ENCODE measurements at places on chromosomes 7 and 10.

- DNase-seq = no peak
These were observed 56.0 kb upstream of the ST8SIA6 start for GRCh38 chr10:17510242-17510908.

DNA sequence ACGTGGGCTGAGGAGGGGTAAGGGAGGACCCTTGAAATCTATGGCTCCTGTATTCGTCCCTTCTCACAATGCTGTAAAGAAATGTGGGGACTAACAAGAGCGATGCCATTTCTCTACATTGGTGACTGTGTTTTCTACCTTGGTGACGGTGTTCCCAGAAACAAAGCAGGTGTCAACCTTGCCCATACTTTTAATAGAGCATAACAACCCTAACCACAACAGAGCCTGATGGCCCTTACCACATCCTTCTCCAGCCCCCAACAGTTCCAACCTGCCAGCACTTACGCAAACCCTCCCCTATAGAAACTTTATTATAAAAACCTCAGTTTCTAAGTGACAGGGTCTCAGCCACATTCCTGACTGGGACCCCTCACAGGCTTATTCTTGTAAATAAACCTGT is 28.2 kb upstream of the ADCYAP1R1 start:
- no peak for DNase-seq

DNA sequence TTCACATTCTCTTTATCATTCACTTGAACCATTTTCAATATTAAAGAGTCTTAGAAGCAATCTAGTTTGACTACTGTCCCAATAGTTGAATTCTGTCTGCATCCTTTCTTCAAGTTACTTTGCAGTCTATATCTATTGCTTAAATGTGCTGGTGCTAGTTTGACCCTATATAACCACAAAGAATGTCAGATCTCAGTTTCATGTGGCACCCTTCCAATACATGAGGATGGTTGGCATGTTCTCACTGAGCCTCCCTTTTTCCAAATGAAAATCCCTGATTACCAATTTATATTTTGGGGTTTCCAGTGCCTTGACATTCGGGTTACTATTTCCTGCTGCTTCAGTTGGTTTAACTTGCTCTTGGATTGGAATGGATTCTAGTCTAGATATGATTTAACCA is 292.7 kb downstream of the EXOC4 start:
- no peak for DNase-seq

- no peak for DNase-seq
These were observed 282.4 kb downstream of the TNS3 start for GRCh38 chr7:47299496-47299895.

DNA sequence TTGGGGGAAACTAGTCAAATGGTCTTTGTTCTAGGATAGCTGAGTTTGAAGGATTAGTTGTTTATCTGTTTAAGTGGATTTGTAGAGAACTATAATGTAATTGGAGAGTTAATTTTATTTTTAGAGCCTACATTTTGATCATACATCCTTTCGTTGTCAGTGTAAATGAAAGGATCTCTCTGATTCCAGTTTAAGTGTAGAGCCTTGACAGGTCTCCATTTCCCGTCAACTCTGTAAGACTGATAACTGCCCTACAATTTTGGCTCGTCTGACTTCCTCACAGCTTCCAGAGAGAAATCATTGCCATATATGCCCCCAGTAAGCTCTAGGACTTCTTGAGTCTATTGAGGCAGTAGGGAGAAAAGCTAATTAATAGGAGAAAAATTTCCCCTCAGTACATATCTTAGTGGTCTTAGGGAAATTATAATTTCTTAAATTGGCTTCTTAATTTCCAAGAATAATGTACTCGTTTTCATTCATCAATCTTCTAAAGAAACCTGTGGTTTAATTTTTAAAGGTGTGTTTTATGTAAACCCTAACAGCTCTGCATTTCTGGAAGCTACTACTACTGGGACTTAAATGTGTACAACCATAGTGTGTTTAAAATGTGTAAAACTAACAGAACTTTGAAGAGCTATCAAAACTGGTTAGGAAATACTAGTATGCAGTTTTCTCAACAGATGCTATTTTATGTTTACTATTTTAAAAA is 3.8 kb downstream of the KMT2E start:
- DNase-seq = no peak

GRCh38 chr10:49384268-49384953 is 11.5 kb downstream of the DRGX start:
- DNase-seq = no peak

- DNase-seq = no peak
These were observed 117.0 kb downstream of the POU6F2 start for GRCh38 chr7:39094731-39095130.

- DNase-seq = no peak
These were observed 60.8 kb upstream of the NAMPT start for GRCh38 chr7:106345421-106346166.

DNA sequence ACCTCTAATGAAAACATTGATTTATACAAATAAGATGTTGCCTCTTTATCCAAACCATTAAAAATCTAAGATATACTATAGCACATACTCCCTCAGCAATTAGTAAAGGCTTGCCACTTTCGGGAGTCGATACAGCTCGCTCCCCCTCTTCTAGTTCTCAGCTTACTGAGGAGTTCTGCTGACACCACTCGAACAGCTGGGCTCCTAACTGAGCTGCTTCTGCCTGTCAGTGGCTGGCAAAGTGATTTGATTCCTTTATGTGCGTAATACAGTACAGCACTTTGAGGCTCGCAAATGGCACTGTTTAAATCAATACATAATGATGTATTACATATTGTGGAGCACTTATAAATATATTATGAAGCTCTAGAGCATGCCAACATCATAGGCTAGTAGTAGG is 241.8 kb downstream of the CREB5 start:
- peak; percentile 34 for DNase-seq

Measured in retina (tissue), 1 donor.